ENCODE measurements at places on chromosomes 5 and 9.

DNA sequence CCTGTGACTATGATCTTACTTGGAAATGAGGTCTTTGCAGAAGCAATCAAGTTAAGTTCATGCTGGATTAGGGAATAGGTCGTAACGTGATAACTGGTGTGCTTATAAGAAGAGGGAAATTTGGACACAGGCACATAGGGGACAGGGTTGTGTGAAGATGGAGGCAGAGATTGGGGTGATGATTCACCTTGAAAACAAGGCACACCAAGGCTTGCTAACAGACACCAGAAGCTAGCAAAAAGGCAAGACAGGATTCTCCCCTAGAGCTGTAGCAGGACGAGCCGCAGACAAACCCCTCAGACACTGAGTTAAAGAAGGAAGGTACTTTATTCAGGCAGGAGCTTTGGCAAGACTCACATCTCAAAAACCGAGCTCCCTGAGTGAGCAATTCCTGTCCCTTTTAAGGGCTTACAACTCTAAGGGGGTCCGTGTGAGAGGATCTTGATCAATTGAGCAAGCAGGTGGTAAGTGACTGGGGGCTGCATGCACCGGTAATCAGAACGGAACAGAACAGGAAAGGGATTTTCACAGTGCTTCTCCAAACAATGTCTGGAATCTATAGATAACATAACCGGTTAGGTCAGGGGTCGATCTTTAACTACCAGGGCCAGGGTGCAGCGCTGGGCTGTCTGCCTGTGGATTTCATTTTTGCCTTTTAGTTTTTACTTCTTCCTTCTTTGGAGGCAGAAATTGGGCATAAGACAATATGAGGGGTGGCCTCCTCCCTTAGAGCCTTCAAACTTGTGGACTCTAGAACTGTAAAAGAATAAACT is 57.5 kb upstream of the S1PR3 start:
- no peak for DNase-seq

- DNase-seq, result no peak
These were observed 11.8 kb downstream of the PHF19 start for GRCh38 chr9:120865176-120865575.

DNA sequence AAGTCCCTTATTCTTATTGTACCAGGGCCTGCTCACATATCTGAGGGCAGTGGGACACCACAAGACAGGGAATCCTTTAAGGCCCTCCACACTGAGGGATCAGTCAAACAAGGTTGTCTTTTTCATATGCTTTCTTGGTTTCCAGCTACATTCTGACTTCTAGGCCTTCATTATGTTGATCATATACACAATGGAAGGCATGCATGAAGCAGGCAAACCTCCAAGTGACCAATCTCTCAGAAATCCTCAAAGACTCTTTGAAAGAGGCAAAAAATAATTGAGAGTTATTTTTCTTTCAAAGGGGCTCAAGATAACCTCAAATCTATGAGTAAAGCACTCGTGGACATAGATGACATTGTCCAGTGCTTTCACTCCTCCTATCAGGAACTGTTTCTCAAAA is 1195.9 kb upstream of the ACO1 start:
- no peak for DNase-seq

DNA sequence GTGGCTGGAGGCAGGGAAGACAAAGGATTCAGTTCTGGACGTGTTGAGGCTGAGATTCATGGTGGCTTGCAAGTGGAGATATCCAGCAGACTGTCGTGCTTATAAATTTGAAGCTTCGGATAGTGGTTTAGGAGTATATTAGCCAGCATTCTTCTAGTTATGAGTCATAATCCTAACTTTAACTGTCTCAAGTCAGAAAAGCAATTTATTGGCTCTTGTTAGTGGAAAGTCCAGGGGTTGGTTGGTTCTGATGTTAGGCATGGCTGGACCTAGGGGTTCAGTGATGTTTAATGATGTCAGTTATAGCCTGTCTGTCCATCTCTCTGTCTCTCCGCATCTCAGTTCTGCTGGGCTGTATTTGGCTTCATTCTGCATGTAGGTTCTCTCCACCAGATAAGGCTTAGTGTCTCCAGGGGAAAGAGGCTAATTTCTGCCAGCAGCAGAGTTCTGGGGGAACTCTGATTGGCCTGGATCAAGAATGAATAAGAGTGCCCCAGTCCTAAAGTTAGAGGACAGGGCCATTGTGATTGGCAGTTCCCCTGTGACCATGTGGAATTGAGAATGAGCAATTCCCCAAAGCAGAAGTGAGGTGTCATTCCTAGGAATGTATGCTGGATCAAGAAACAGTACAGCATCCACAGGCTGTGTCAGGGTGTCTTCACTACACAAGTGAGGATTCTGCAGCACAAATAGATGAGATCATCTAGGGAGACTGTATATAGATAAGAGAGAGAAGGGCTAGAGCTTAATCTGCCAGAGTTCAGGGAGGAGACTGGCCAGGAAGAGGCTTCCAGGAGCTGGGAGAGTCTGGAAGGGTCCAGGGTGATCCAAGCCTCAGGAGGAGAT is 72.9 kb upstream of the SHB start:
- DNase-seq, result peak; percentile 55

DNA sequence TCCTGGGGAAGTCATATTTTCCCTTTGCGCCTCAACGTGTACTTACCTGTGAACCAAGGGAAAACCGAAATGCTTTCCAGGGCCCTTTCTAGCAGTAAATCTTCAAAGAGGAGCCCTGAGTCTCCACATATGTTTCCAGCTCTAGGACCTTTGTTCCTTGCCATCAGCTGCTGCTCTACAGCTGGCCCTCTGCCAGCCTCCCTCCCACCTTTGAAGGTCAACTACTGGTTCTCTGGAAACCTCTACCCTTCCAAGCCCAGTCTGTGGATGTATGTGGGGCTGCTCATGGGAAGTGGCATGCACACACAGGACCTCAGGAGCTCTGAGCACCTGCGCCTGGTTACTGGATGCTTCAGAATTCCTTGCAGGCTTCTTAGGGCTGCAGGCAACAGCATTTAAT is 117.2 kb downstream of the PSD2 start:
- DNase-seq, result no peak

- DNase-seq, result no peak
These were observed 102.2 kb upstream of the GNA14 start for GRCh38 chr9:77750284-77750683.

- peak; percentile 50 for DNase-seq
These were observed 41.8 kb upstream of the S1PR3 start for GRCh38 chr9:88949425-88949824.

- peak; percentile 45 for DNase-seq
These were observed 114.4 kb upstream of the LIFR start for GRCh38 chr5:38670878-38671277.

DNA sequence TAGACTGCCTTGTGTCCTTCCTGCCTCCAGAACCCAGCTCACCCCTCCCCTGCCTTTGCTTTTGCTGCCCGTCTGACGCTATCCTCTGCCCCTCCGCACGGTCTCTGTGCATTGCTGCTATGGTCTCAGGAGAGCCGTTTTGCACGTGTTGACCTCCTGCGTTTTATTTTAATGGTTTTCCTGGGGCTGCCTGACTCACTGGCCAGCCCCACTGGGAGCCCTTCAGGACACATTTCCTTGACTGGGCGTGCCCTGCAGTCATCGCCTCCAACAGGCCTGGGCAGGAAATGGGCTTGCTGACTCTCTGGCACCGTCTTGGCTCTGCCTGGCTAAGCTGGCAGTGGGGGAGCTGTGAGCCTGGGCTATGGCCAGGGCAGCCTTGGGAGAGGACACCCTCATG is 17.9 kb upstream of the ASS1 start:
- DNase-seq, result no peak

DNA sequence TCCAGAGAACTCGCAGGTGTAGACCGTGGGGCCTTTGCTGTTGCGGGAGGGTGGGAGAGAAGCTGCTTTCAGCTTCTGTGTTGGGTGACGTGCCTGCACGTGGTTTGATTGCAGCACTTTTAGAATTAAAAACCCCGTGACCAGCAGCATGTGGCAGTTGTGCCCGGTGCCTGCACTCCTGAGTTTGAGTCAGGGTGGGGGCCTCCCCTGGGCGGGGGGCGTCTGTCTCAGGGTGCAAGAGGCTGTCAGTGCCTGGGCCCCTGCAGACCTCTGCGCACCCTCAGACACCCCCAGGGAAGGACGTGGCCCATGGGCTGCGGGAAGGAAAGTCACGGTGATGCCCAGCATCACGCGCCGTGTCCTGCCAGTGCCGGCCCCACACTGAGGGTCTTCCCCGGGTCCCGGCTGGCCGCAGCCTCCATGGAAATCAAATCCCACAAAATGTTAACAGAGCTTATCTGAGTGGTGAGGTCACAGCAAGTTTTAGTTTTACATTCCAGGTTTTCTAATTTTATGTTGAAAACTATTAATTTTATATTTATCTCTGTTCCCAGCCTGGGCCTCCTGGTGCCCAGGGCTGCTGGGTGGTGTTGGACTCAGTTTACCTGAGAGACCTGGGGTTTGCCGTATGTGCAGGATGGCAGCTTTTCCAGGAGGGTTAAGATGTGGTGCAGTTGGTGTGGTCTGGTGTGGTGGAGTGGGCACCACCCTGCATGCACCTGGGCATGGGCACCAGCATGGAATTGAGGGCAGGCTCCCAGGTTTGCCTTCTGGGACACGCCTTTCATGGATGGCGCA is 33.3 kb downstream of the AHRR start:
- DNase-seq, result no peak

- no peak for DNase-seq
These were observed 471.9 kb downstream of the MTRR start for GRCh38 chr5:8340739-8341344.

DNA sequence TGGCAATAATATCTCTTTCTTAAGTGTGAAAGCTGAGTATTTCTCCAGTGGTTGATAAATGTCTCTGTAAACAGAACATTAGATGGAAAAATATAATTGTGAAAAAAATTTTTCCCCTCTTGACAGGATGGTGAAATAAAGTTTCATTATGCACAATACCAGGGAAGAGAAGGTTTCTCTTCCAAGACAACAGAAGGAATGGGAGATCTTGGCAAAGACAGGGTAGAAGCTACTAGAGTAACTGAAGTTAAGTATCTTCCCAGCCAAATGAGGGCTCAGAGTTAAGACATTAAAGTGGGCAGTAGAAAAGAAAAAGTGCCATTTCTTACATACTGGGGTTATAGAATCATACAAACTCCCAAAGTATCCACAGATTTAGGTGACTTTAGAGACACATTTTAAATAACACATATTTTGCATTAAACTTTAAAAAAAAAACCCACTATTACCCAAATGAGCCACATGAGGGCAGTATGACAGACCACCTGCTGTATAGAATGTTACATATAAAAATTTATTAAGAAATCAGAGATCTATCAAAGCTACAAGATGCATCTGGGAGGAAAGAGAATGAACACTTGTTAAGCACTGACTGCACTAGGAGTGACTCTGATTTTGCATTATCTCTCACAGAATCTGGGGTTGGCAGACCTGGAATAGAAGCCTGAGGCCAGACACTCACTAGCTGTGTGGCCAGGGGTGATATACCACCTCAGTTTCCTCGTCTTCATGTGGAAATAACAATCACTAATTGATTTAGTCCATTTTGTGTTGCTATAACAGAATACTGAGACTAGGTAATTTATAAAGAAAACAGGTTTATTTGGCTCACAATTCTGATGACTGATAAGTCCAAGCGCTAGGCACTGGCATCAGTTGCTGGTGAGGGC is 98.5 kb downstream of the ARSB start:
- no peak for DNase-seq

DNA sequence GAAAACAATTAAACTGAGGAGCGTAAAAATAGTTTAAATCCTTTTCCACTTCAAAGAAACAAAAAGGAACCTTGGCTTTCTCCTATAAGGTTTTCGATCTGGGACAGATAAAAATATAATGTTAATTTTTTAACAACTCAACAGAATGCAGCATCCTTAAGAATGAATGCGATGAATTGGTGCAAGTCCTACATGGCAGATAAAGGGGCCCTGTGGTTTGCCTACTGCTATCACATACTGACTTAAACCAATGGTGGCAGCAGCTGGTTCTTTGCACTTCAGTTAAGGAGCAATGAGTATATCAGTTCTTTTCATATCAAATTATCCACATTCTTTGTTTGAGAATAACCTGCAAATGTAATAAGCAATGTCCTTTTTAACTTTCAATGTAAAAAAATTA is 12.4 kb upstream of the TYRP1 start:
- no peak for DNase-seq

- no peak for DNase-seq
These were observed 28.5 kb downstream of the SPINK5 start for GRCh38 chr5:148091991-148092964.

- no peak for DNase-seq
These were observed 99.0 kb downstream of the MUSK start for GRCh38 chr9:110767559-110768063.

Data from fibroblast of skin of left biceps (primary cell).